ENCODE measurements at places on chromosomes 11 and 22. TPM values are rescaled to one million over a fixed set of nuclear protein-coding genes. Genes with fewer than 3 reads are reported as not detected.

GRCh38 chr22:35921777-35922176 lies 106.8 kb downstream of the RBFOX2 start:
- H3K4me1 ChIP-seq, result peaks cover 5% of the 10 kb centered on the region
- no peaks in the 10 kb centered on the region for H3K36me3 ChIP-seq
- no peak overlapping the region for H3K4me3 ChIP-seq
- DNase-seq, result peak; percentile 17
- no peak overlapping the region for H3K27ac ChIP-seq
- no peaks in the 10 kb centered on the region for H3K27me3 ChIP-seq

GRCh38 chr11:12156301-12157140 lies 46.1 kb downstream of the MICAL2 start:
- H3K27me3 ChIP-seq, result no peaks in the 10 kb centered on the region
- H3K4me3 ChIP-seq, result peak overlapping the region; percentile 32
- H3K27ac ChIP-seq, result peak overlapping the region; percentile 87
- H3K4me1 ChIP-seq, result peaks cover 45% of the 10 kb centered on the region
- peaks cover 22% of the 10 kb centered on the region for H3K36me3 ChIP-seq

The MIOX gene
- 0.29 TPM for total RNA-seq

DNA sequence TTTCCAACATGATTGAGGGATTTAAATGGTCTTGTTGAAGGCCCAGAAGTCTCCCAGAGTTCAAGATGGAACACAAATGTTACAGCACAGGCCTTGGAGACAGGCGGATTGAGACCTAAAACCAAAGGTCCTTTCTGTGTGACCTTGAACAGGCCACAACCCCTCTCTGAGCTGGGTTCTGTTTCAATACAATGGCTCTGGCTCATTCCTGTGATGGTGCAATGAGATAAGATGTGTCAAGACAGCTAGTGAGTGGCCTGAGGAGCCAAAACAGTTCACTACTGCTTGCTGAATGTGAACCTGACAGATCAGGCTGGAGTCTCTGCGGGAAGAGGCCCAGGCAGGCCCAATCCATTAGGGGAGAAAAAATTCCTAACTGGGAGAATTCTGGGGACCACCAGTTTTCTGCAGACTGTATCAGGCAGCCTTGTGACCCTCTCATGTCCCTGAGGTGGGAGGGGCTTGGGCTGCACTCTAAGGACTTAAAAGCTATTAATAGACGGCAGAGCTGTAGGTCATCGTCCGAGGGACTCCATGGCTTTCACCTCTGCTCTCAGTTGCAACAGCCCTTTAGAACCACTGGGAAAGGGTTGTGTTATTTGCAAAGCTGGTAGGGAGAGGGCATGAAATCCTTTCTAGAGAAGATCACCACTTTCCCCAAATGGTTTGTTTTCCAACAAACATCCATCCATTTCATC lies 126.1 kb upstream of the TEAD1 start:
- no peak for DNase-seq
- no peak overlapping the region for H3K4me3 ChIP-seq
- H3K27ac ChIP-seq, result no peak overlapping the region
- no peaks in the 10 kb centered on the region for H3K4me1 ChIP-seq
- H3K36me3 ChIP-seq, result no peaks in the 10 kb centered on the region

GRCh38 chr11:117993988-117994745 lies 8.0 kb downstream of the IL10RA start:
- H3K27ac ChIP-seq, result no peak overlapping the region
- H3K4me1 ChIP-seq, result peaks cover 73% of the 10 kb centered on the region
- no peak overlapping the region for H3K4me3 ChIP-seq
- no peaks in the 10 kb centered on the region for H3K27me3 ChIP-seq

The MYRF gene
- total RNA-seq, result 0.70 TPM

DNA sequence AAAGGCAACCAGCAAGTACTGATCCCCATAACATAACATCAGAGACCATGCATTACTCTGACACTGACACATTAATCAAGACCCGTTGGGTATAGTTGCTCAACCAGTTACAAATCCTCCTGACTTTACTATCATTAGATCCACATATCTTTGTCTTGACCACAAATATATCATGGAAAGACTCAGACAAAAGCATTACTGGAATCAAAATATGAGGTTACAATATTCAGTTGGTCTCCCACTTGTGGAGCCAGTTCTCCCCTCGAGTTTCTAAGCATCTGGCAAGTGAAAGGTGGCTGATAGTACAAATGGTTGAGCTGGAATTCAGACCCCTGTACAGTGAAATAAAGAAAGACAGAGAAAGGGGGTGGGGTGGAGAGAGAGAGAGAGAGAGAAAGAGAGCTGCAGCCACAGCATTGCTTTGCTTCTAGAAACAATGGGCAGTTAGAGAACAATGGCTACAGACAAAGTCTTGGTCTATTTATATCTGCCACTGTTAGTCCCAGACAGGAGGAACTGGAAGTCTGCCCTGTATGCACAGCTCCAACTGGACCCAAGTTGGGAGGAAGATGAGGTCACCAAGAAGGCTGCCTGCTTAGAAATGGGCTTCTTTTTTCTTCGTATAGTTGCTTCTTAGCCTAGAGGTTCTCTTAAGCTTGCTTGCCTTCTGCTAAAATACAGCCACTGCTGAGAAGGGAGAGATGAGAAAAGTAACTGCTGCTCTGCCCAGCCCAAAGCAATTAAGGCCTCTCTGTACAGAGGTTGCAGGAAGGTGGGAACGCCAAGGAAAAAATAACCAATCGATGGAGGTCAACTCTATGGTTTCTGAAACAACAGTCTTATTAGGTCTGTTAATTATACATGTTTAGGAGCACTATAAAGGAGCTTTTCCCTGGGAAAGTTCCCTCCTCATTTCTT lies 85.5 kb downstream of the ETS1 start:
- DNase-seq, result no peak
- H3K27ac ChIP-seq, result peak overlapping the region; percentile 99
- H3K4me3 ChIP-seq, result peak overlapping the region; percentile 85

GRCh38 chr22:44025171-44026065 lies 1.3 kb downstream of the PARVB start:
- peaks cover 23% of the 10 kb centered on the region for H3K27me3 ChIP-seq
- H3K36me3 ChIP-seq, result peaks cover 45% of the 10 kb centered on the region
- peaks cover 42% of the 10 kb centered on the region for H3K4me1 ChIP-seq
- peak; percentile 13 for DNase-seq
- H3K27ac ChIP-seq, result peak overlapping the region; percentile 98

GRCh38 chr22:39684702-39685281 lies 114.2 kb downstream of the CACNA1I start:
- no peak overlapping the region for H3K27ac ChIP-seq
- peaks cover 42% of the 10 kb centered on the region for H3K27me3 ChIP-seq
- peak overlapping the region; percentile 37 for H3K4me3 ChIP-seq
- peaks cover 2% of the 10 kb centered on the region for H3K4me1 ChIP-seq
- no peaks in the 10 kb centered on the region for H3K36me3 ChIP-seq

DNA sequence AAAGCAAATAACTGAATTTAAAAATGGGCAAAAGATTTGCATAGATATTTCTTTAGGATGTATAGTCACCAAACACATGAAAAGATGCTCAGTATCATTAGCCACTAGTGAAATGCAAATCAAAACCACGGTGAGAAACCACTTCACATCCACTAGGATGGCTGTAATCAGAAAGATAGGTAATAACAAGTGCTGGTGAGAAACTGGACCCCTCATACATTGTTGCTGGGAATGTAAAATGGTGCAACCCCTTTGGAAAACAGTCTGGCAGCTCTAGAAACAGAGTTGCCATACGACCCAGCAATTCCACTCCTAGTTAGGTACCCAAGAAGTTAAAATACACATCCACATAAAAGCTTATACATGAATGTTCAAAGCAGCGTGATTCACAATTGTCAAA lies 16.3 kb downstream of the RPUSD4 start:
- H3K4me1 ChIP-seq, result no peaks in the 10 kb centered on the region
- H3K27ac ChIP-seq, result no peak overlapping the region
- peaks cover 52% of the 10 kb centered on the region for H3K36me3 ChIP-seq
- H3K4me3 ChIP-seq, result no peak overlapping the region
- H3K27me3 ChIP-seq, result no peaks in the 10 kb centered on the region

Data from activated naive CD8-positive, alpha-beta T cell treated with anti-CD3 and anti-CD28 coated beads for 36 hours (primary cell).